ENCODE measurements at places on chromosomes 2 and 18.

DNA sequence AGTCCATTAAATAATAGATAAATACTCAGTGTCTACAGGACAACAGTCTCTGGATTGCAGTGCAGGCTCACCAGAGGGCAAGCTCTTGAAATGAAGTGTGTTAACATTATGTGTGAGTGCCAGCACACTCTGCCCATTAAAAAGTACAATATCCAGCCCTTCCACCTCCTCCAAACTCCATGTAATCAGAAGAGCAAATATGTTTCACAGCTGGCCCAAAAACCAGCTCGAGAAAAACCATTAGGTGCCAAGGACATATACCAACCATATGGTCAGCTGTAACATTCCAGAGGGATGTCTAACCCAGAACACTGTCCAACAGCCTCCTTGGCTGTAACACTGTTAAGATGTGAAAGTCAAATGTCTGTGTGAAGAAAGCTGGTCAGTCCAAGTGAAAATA, 112.2 kb downstream of the ZNF385B start:
- DNase-seq = peak; percentile 44

GRCh38 chr2:66872081-66872985, 437.4 kb downstream of the MEIS1 start:
- DNase-seq = peak; percentile 53

DNA sequence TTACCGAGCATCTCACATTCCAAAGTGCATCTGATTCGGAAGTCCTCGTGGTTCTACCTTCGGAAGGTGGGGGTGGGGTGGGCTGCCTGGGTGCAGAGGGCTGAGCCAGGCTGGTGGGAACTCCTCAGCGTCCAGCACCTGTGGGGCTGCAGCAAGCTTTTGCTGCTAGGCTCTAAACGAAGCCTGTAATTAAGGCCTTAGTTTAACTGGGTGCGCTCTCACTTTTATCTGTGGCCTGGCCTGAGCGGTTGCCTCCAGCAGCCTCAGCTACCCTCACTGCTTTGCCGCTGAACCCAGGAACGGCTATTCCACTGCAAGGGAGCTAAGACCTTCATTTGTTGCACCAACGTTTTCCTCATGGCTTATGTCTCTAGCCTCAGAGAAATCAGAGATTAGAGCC, 48.4 kb downstream of the TMEM17 start:
- DNase-seq = no peak

DNA sequence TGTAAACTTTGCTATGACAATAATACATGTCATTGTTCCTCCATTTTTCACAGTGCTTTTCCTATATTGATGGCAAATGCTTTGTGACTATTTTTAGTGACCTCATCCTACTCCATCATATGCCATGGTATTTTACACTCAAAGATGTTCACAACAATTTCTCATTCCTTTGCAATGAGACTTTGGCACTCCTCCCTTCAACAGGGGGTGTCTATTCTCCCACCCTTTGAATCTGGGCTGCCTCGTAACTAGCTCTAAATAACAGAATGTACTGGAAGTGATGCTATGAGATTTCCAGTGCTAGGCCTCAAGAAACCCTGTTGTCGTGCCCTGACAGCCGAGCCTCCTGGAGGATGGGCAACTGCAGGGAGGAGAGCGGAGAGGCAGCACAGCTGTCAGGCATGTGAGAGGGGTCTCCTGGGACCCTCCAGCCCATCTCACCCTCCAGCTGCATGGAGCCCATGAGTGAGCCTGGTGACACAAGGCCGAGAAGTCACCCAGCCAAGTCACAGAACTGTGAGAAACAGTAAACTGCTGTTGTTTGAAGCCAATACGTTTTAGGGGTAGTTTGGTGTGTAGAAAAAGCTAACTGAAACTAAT, 103.1 kb upstream of the APCDD1 start:
- DNase-seq = no peak

DNA sequence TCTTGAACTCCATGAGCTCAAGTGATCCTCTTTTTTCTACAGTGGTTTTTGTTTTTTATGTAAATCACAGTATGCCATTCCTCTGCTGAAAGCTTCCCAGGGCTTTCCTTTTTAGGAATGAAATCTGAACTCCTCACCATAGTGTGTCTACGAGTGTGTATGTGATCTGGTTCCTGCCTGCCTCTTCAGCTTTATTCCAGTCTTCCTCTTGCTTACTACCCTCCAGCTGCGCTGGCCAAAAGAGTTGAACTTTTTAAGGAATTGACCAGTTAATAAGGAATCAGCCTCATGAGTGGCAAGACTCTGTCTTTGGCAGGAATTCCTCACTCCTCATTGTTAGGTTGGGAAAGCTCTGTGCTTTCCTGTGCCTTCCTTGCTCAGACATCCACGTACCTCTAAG, 4.0 kb downstream of the CCT7 start:
- DNase-seq = no peak

- DNase-seq = peak; percentile 89
These were observed 281.6 kb upstream of the STON1 start for GRCh38 chr2:48248251-48248933.

DNA sequence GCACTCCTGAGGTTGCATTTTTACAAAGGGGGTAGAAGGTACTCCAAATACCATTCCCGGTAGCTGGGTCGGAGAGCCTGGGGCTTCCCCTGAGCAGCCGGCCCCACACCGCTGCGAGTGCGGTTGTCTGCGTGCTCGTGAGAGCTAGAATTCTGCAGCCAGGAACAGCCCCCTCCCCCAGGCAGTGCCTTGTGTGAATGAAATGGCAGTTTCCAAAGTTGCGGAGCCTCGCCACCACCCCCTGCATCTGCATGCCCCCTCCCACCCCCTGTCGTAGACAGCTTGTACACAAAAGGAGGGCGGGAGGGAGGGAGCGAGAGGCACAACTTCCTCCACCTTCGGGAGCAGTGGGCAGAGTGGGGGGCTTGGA, 1.1 kb downstream of the MYCN start:
- no peak for DNase-seq

- DNase-seq = peak; percentile 91
These were observed 4.7 kb downstream of the CAPG start for GRCh38 chr2:85405201-85406059.

DNA sequence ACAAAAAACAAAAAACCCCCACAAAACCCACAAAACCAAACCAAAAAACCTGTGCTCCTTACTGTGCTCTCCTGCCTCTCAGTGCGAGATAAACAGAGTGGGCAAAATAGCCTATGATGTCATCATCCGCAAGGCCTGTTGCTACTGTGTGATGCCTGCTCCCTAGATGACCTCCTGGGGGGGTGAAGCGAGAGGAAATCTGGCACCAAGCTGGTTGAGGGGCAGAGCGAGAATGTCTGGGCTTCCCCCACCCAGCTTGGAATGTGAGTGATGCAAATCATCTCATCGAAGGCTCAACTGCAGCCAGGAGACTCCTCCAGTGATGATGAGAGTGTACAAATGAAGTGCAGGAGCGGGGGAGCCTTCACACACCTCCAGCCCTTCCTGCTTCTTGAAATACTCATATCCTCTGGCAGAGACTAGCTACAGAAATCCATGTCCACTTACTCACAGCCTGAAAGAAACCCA, 57.7 kb upstream of the MAP4K3 start:
- peak; percentile 93 for DNase-seq

DNA sequence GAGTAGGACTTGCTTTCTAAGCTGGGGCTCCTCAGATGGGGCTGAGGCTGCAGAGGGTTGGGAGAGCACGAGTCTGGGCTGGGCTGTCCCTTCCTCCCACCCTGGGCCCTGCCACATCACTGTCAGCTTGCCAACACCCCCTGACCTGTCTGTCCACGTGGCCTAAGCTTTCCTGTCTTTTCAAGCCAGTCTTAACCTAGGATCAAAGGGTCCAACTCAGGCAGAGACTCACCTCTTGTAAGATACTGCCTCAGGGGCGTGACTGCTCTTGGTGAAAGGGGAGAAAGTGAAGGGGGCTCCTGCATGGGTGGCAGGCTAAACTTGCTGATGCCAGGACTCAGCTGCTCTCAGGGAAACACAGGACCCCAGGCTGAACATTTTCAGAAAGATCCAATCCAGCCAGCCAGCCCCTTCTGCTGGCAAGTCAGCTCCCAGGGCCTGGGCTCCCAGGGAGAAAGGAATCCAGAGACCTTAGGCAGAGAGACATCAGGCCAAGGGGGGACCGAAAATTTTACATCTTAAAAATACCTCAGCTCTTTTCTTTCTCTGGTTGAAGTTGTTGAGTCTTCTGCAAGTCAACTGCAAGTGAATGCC, 144.2 kb upstream of the ID2 start:
- DNase-seq = no peak

GRCh38 chr18:11733031-11733430, 44.0 kb downstream of the GNAL start:
- DNase-seq = peak; percentile 67

DNA sequence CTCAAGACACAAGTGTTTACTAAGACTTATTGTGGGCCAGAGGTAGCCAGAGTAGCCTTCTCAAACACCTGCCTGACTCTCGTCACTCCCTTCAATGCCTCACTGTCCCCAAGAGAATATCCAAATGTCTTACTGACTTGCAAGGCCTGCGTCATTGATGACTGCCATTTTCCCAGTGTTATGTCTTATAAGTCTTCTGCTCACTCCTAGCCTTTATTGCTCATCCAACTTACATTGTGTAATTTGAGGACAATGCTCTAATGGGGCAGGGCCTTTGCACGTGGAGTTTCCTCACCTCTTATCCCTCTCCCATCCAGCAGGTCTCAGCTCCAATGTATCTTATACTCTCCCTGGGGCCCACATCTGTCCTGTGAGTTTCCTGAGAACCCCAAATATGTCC, 10.1 kb upstream of the CD226 start:
- no peak for DNase-seq

GRCh38 chr18:36067055-36067957, at the start of gene RPRD1A:
TSS of gene RPRD1A (minus strand) at chr18:36067559. CDS start at chr18:36067404, 155 bp downstream.
- DNase-seq = peak; percentile 95

- no peak for DNase-seq
These were observed 259.1 kb downstream of the XIRP2 start for GRCh38 chr2:167147271-167147941.

DNA sequence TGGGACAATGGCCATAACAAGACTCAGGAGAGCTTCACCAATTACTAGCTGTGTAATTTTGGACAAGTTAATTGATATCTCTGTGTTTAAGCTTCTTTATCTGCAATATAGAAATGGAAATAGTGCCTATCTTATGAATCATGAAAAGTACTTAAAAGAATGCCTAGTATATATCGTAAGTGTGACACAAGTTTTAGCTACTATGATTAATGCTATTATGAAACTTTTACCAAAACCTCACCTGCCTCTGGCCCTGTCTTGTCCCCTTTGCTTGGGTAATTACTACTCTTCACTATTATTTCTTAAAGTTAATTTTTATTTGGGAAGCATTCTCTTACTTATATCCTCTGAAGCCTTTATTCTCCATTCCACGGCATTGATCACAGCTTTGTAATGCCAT, 75.0 kb upstream of the NETO1 start:
- DNase-seq = no peak

DNA sequence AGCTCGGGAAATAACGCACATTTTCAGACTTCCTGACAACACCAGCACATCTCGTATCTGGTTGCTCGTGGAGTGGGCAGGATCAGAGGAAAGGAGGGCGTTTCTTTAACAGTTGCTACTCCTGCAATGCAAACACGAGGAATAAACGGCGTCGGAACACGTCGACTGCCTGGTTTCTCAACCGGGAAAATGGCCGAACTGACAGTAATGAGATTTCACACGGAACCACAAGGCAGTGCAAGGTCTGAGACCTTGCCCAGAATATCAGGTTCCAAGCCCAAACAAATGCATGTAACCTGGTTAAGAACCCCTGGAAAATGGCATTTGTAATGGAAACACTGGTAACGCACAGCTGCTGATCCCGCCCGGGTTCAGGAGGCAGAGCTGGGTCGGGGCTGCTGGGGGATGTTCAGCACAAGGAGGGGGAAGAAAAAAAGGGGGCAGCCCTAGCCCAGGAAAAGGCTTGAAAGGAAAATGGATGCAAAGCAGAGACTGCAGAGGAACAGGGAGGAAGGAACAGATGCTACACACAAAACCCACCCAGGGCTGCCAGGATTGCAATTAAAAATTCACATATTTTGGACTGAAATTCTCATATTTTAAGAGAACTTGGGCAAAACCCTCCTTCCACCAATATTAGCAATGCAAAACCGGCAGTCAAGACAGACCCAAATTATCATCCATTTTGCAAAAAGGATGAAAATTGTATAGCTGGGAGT, 61.6 kb upstream of the KLHL29 start:
- DNase-seq = no peak

- DNase-seq = no peak
These were observed 1.2 kb upstream of the CYP20A1 start for GRCh38 chr2:203237346-203238238.

- peak; percentile 58 for DNase-seq
These were observed 838.8 kb downstream of the SLC4A3 start for GRCh38 chr2:220466251-220466691.

DNA sequence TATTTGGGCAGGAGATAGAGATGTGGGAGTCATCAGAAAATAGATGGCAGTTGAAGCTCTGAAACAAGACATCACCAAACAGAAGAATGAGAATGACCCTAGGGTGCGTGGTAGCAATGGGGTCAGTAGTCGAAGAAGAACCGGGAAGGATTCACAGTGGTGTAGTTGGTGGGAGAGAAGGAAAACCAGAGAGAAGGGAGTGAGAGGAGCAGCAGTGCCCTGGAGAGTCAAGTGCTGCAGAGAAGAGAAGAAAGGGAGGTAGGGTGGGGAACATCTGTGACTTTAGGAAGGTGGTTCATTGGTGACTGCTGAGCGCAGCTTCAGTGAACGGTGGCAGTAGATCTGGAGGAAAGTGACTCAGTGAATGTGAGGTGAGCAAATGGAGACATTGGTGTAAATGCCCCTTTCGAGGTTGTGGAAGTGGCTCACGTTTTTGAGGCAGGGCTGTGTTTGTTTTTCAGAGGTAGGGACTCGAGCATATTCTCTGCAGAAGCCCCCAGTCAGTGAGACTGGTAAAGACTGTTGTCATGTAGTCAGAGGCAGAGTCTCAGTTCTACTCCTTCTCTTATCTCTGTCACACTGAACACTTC, 36.4 kb downstream of the CDC42EP3 start:
- DNase-seq = no peak

DNA sequence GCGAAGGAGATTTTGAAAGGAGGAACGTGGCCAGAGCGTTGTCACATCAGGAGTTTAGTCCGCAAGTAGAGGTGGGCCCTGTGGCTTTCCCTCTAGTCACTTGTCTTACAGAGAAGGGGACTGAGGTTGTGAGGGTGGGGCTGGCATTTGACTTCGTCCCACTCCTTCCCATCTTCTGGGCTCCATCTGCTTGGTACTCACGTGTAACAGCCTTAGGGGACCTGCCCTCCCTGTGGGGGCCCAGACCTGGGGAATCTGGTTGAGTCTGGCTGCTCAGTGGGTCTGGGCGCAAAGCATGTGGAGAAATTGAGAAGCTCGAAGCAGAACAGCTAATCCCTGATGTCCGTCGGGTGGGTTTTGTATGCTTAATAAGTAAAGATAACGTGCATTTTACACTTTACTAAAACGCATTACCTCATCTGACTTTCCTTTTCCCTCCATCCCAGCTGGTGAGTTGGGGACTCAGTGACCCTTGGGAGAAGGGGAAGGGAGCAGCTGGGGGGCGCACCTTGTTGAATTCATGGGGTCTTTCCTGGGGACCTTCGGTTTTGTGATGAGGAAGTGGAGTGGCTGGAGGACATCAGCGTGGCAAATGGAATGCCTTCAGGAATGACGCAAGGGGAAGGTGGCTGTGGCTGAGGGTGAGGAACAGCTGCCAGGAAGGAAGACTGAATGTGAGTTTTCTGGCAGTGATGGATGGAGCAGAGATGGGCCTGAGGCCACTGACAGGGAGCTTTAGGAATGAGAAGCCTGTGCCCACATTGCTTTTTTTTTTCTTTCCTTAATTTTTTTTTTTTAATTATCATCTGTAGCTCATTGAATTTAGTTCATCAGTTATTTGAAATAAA, 44.8 kb downstream of the ASAP2 start:
- peak; percentile 66 for DNase-seq
